ENCODE measurements at places on chromosomes 13 and 19. TPM values are rescaled to one million over a fixed set of nuclear protein-coding genes. Genes with fewer than 3 reads are reported as not detected.

GRCh38 chr19:35555301-35556005, 8.0 kb downstream of the ATP4A start:
- no peak for DNase-seq

Gene RFX2
- 7.9 TPM for polyA plus RNA-seq

Gene TMEM255B
- 7.8 TPM for polyA plus RNA-seq

Gene STOML3
- polyA plus RNA-seq: 0.08 TPM

Gene LGALS7B
- not detected for polyA plus RNA-seq

Data from right renal pelvis (tissue), 4 donors.